Naive thymus-derived CD8-positive, alpha-beta T cell (primary cell): ENCODE measurements at places on chromosomes 5 and 9. TPM values are rescaled to one million over a fixed set of nuclear protein-coding genes. Genes with fewer than 3 reads are reported as not detected.

GABBR2 gene
- polyA plus RNA-seq = not detected

DNA sequence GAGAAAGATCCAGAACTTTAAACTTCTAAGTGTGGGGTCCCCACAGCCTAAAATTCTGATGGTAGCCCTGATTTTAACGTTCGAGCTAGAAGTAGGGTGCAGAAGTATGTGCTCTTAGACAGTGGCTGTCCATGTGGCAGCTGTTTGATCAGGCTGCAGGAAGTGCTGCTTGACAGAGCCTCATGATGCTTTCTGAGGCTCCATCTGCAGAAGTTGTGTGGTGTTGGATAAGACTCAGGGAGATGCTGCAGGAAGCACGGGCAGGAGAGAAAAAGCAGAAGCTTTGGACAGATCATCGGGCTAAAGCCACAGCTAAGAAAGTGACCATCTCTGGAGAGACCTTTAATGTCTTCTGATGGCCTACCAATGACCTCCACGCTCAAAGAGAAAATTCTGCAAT, 8.1 kb downstream of the MTMR12 start:
- no peak for DNase-seq

DNA sequence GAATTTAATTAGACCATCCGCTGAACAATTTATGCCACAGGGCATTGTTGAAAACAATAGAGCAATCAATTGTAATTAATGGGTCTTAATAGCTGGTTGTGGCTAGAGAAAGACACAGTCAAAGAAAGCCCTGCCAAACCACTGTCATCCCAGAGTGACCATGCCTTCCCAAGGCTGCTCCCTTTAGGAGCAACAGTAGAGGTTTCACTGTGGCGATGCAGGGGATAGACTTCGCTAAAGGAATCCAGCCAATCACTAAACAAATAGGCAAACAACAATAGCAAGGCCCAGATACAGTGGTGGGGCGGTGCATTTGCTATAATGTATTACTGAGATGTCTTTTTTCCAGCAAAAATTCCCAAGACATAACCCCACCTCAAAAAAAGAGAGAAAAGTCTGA, 87.8 kb upstream of the SLC27A6 start:
- no peak for DNase-seq

GRCh38 chr5:177459819-177460628, 13.4 kb downstream of the DBN1 start:
- DNase-seq = no peak

DNA sequence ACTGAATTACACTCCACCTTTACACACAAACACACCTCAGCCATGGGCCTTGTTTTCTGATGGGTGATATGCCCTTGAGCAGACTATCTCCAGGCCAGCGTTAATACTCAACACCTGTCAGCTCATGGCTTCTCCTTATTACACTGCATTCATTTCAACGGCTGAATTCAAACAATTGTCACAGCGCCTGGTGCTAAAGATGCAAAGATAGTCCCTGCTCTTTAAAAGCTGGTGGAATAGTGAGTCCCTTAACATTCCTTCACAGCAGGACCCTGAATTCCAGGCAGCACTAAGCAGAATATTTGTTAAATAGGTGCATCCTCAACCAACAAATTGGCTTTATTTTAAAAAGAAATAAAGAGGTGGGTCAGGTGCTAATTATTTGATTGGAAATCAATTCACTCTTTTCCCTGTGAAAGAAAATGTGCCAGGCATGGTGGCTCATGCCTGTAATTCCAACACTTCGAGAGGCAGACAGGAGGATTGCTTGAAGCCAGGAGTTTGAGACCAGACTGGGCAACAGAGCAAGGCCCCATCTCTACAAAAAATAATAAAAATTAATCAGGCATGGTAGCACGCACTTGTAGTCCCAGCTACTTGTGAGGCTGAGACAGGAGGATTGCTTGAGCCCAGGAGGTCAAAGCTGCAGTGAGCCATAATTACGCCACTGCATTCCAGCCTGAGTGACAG, 155.7 kb upstream of the EFNA5 start:
- no peak for DNase-seq

DNA sequence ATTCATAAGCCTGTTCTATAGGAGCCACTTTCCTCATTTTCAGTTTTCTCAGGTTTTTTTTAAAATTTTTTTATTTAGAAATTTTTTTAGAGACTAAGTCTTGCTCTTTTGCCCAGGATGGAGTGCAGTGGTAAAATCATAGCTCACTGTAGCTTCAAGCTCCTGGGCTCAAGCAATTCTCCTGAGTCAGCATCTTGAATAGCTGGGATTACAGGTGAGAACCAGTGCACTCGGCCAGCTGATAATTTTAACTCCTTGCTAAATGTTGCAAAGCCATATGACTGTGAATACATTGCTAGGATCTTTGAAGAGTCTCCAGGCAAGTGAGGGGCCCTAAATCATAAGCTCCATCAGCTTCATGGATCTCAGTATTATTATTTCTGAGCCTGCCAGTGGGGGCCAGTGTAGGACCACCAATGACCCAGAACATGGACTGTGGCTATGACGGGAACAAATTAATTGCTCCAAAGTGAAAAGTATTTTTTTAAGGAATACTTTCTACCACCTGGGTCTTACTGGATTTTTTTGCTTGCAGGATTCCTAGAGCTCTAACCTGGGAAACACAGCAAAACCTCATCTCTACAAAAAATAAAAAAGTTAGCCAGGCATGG, 5.7 kb upstream of the GAPVD1 start:
- no peak for DNase-seq

- DNase-seq = no peak
Observed at GRCh38 chr5:9507974-9508373, 37.9 kb downstream of the SEMA5A start.

GRCh38 chr5:123389794-123390193, 33.4 kb downstream of the CEP120 start:
- DNase-seq = no peak

CDKN2B gene
- polyA plus RNA-seq = not detected

- no peak for DNase-seq
Observed at GRCh38 chr5:58703925-58704555, 121.2 kb downstream of the RAB3C start.

HTR1A gene
- not detected for polyA plus RNA-seq

DNA sequence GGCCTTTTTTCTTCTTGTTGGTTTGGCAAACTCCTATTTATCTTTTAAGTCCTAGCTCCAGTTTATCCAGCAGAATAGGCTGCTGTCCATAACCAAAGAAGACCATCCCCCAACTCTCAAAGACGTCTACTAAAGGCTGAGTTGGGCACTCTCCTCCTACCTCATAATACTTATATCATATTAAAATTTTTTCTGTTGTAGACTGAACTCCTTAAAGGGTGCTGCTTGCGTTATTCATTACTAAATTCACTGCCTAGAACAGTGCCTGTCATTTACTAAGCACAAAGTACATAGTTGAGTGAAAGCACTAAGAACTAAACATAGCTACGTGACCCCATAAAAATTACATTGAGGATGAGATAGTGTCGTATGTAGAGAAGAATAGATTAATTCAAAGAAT, 21.7 kb downstream of the DCP2 start:
- DNase-seq = no peak

TRIM36 gene
- polyA plus RNA-seq = not detected

DNA sequence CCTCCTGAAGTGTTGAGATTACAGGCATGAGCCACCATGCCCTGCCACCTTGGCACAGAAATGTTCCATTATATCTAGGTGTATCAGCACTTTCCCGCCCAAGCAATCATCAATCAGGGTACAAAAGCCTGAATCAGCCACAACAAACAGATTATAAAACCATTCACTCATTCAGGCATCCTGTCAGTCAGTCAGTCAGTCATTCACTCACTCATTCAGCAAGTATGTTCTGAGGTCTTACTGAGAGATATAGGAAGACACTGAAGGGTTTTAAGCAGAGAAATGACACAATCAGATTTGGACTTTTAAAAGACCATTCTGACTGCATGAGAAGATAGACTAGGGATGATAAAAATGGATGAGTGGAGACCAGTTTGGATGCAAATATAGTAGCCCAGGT, 13.1 kb downstream of the PSMD5 start:
- DNase-seq = no peak

AIF1L gene
- not detected for polyA plus RNA-seq

GRCh38 chr9:86525182-86525581, 171.0 kb upstream of the TUT7 start:
- DNase-seq = no peak

DNA sequence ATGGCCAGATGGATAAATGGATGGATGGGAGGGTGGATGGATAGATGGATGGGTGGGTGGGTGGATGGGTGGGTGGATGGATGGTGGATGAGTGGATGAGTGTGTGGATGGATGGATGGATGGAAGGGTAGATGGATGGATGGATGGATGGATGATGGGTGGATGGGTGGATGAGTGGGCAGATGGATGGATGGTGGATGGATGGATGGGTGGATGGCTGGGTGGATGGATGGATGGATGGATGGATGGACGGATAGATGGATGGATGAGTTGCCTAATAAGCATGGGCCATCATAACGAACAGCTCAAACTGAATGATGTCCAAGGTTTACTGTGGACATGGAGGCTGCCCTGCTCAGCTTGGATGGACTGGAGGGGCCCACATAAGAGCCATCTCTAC, 89.8 kb upstream of the SMIM23 start:
- DNase-seq = no peak

DNA sequence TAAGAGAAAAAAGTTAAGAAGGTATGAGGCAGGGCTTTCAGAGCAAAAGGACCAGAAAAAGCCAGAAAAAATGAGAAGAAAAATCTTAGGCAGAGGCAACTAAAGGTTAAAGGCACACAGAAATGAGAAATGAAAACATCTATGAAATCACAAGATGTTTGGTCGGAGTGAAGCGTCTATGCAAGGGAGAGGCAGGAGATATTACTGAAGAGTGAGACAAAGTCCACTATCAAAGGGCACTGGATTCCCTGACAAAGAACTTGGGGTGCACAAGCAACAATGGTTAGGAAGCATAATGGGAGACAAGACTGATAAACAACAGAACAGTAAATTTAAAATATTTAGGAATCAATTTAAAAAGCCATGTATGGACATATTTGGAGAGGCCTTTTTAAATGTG, 16.9 kb downstream of the PANK3 start:
- no peak for DNase-seq

DNA sequence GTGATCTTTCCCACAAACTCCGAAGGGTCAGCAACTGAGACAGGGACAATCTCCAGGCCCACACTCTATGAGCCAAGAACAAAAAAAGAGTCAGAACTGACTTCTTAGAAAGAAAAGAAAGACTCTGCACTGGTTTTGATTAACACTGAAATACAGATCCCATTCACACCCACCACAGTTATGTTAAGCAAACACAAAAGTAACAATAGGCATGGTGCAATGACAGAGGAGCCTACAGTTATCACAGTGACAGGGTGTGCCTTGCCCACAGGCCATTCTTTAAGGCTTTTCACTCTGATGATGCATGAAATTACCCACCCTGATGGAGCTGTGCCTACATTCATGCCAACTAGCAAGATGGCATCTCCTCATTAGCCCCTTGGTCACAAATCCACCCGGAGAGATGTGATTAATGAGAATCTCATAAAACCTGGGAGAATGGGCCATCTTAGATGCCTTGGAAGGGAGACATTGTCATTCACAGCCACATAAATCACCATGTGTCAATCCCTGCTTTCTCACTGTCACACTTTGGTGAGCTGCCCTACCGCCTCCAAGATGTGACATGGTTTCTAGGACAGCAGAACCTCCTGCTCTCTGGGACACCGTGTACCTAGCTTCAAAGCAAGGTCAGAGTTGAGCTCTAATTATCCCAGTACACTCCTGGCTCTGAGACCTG, 27.6 kb upstream of the FSTL4 start:
- no peak for DNase-seq

GRCh38 chr5:139426203-139426885, 13.0 kb downstream of the DNAJC18 start:
- no peak for DNase-seq

ARL10 gene
- polyA plus RNA-seq = 1.3 TPM

RASEF gene
- polyA plus RNA-seq = not detected

DNA sequence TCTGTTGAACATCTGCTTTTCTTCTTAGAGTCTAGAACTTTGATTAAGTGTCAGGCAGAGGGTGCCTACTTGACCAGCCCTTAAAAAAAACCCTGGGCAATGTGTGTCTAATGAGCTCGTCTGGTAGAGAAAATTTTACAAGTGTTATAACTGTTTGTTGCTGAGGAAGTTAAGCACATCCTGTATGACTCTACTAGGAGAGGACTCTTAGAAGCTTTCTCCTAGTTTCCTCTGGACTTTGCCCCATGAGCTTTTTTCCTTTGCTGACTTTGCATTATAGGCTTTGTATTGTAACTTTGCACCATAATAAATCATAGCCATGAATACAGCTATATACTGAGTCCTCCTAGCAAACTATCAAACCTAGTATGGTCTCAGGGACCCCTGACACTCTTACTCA, 39.4 kb downstream of the GNG10 start:
- DNase-seq = no peak

- DNase-seq = no peak
Observed at GRCh38 chr5:527646-528628, 3.7 kb upstream of the SLC9A3 start.

PCDHGB3 gene
- polyA plus RNA-seq = not detected

- no peak for DNase-seq
Observed at GRCh38 chr9:27029186-27029585, 23.7 kb upstream of the LRRC19 start.

RGS14 gene
- 40.9 TPM for polyA plus RNA-seq

DNA sequence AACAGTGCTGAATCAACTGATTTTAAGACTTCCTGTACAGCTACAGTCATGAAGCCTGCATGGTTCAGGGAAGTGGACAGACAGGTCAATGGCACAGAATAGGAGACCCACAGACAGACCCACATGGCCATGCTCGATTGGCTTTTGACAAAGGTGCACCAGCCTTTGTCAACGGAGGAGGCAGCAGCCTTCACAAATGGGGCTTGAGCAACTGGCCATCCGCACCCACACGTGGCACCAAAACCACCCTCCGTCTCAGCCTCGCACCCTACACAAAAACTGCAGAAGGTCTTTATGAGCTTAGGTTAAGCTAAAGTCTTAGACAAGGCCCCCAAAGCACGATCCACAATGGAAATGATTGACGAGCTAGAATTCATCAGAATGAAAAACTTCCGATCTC, 59.5 kb upstream of the UBAC1 start:
- DNase-seq = no peak

DNA sequence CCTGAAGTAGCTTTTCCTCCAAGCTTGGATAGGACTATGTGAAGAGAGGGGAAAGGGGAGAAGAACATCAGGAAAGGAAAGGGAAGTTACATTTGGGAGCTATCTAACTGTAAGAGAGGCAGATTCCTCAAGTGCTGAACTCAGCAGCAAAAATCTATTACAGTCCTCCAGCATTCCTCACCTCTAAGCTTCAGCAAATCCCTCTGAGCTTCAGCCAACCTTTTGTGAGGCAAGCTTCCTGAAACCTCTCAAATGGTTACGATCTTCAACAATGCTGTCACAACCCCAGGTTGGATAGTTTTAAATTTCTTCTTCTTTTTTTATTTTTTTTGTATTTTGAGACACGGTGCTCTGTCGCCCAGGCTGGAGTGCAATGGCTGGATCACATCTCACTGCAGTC, 2.5 kb upstream of the RNF38 start:
- no peak for DNase-seq

ISL1 gene
- not detected for polyA plus RNA-seq

C5orf52 gene
- not detected for polyA plus RNA-seq

CTXN3 gene
- polyA plus RNA-seq = not detected

UHRF2 gene
- 10.6 TPM for polyA plus RNA-seq
